Left ventricle myocardium inferior (tissue), 1 donor: ENCODE measurements at places on chromosomes 2 and 18. TPM values are rescaled to one million over a fixed set of nuclear protein-coding genes. Genes with fewer than 3 reads are reported as not detected.

DNA sequence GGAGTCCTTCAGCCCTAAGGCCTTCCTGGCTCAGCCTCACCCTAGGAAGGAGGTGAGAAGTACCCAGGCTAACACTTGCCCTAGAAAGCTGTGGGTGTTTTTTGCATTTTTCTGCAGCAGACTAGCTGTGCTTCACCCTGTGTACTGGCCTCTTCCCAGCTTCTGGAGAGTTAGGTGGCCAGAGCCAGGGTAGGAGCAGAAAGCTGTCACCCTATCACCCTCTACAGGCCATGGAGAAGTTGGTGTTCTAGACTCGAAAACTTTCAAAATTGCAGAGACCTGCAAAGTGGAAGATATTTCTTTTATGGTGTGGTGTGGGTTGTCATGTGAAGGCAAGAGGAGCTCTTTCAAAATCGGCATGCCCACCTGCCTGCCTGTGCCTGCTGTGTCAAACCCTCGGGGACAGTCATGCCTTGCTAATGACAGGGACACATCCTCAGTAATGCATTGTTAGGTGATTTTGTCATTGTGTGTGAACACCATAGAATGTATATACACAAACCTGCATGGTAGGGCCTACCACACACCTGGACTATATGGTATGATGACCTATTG lies 29.8 kb downstream of the EHD3 start:
- H3K27ac ChIP-seq, result no peak overlapping the region
- H3K36me3 ChIP-seq, result peaks cover 32% of the 10 kb centered on the region
- no peak overlapping the region for H3K4me3 ChIP-seq
- no peaks in the 10 kb centered on the region for H3K27me3 ChIP-seq
- no peak for DNase-seq
- peaks cover 11% of the 10 kb centered on the region for H3K4me1 ChIP-seq

DNA sequence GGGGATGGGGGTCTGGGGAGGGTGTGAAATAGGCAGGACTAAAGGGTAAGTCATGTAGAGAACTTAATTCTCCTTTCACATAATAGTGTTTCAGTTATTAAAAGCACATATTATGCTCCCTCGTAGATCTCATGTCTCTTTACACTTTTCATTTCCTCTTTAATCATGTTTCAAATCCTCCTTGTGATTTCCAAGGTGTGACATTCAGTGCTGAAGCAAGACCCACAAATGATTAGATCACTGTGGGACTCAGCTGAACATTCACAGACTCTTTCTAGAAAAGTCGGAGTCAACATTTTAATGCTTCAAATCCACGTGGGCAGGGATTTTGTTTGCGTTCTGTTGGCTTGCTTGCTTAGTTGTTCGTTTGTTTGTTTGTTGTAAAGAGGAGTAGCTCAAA lies 34.7 kb upstream of the CALCRL start:
- no peak for DNase-seq
- peaks cover 13% of the 10 kb centered on the region for H3K4me1 ChIP-seq

ALK gene
- total RNA-seq, result 0.14 TPM

IL18RAP gene
- 0.30 TPM for total RNA-seq

DES gene
- 15,954 TPM for total RNA-seq
